ENCODE measurements at places on chromosomes 13 and 19.
A peak's percentile ranks its signal among the peaks of the same experiment; 100 is the strongest.

GRCh38 chr19:17183271-17183761 lies 31.8 kb upstream of the USE1 start:
- DNase-seq, result no peak

DNA sequence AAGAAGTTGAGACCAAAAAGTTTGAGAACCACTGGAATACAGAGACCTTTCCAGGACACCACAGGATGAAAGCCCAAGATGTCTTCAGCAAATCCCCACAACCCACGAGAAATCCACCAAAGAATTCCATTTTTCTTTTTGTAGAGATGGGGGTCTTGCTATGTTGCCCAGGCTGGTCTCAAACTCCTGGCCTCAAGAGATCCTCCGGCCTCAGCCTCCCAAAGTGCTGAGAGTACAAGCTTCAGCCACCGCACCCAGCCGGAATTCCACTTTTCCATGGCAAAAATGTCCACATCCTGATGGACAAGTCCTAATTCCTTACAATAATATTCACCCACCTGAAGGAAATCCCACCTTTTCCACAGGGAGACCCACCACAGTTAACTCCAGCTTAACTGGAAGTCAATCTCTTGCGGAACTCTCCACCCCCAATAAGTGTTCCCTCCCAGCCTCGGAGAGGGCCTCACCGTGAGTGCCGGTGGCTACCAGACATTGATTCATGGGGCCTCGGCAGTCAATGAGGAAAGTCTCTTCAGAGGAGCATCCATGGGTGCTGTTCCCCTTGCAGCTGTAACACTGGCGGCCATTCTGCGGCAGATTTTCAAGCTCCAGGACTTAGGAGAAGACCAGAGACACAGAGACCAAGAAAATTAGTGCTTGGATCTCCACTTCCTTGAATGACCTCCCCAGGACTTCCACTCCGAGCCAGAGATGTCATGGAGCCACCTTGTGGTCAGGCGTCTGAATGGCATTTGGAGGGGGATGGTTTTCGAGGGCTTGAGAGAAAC lies 12.3 kb upstream of the CADM4 start:
- peak; percentile 53 for DNase-seq

DNA sequence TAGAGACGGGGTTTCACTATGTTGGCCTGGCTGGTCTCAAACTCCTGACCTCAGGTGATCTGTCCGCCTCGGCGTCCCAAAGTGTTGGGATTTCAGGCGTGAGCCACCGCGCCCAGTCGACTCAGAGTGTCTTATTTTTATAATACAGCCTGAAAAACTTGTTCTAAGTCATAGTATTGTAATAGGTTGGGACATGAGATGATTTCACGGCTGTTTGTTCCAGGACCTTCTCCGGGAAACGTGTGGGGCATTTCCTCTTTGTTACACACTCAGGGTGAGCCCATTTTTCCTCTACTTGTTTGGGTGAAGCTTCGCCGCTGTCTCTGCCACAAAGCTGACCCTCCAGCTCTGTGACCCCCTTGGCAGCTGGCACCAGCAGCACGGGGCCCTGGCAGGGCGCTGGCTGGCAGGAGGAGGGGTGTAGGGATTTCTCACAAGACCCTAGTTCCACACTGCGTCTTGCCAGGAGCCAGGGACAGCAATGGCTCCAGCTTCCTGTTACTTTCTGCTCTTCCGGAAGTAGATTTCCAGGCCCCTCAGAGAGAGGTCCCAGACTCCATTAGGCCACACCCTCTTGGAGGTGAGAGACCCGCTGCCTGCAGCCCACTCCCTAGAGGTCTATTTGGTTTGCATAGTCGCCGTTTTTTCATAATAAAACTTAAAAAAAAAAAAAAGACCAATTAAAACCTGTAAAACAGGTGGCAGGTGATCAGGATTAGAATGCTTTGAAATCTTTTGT lies 15.6 kb downstream of the FGF21 start:
- DNase-seq, result no peak

DNA sequence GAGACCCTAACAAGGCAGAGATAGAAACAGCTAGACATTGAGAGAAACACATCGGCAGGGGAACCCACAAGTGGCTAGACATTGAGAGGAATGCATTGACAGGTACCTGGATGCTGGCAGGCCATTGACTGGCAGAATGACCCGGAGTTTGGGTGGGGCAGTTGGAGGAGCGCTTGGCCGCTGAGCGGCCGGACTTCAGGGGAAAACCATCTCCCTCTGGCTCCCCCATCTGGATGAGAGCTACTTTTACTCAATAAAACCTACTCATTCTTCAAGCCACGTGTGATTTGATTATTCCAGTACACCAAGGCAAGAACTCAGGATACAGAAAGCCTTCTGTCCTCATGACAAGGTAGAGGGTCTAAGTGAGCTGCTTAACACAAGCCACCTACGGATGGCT lies 473.4 kb downstream of the SLITRK5 start:
- DNase-seq, result no peak

DNA sequence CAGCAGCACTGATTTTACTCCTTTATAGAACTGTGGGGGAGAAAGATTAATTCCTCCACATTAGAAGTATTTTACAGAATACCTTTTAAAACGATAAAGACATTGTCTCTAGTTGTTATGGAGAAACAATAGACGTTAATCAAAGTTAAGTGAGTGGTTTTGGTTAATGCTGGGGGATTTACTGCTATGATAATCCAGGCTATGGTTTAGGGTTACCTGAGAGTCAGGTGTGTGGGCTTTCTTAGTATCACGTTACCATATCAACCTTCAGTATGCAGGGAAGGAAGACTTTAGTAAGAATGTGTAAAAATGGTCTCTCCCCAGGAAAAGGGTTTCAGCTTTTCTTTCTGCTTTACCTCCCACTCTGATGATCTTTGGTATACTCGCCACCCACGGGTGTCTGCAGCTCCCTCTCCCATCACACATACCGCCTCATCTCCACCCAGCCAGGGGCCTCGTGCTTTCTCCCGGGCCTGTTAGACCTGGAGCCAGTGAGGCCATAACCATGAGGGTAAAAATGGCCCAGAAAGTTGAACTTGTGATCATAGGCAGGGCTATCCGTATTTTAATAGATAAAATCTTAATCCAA lies 45.6 kb upstream of the WDFY2 start:
- no peak for DNase-seq

Data from muscle of back (tissue), 13 donors.